ENCODE measurements at places on chromosomes 3 and 15. TPM values are rescaled to one million over a fixed set of nuclear protein-coding genes. Genes with fewer than 3 reads are reported as not detected.
A peak's percentile ranks its signal among the peaks of the same experiment; 100 is the strongest.

Gene BRK1
- 133 TPM for total RNA-seq

- H3K36me3 ChIP-seq: no peaks in the 10 kb centered on the region
- peaks cover 35% of the 10 kb centered on the region for H3K27me3 ChIP-seq
- H3K4me1 ChIP-seq: no peaks in the 10 kb centered on the region
- H3K4me3 ChIP-seq: no peak overlapping the region
These were observed 5.4 kb upstream of the RAB6B start for GRCh38 chr3:133901083-133901482.

Gene PLA2G4E
- not detected for total RNA-seq

GRCh38 chr3:133377396-133377795 is 22.5 kb upstream of the BFSP2 start:
- H3K27me3 ChIP-seq: no peaks in the 10 kb centered on the region
- DNase-seq: peak; percentile 49
- no peak overlapping the region for H3K4me3 ChIP-seq
- no peaks in the 10 kb centered on the region for H3K36me3 ChIP-seq

GRCh38 chr3:162491952-162492351 is 995.3 kb downstream of the OTOL1 start:
- H3K36me3 ChIP-seq: no peaks in the 10 kb centered on the region
- H3K27ac ChIP-seq: no peak overlapping the region
- no peak for DNase-seq

- H3K4me1 ChIP-seq: no peaks in the 10 kb centered on the region
- no peaks in the 10 kb centered on the region for H3K36me3 ChIP-seq
- H3K27me3 ChIP-seq: no peaks in the 10 kb centered on the region
- H3K4me3 ChIP-seq: no peak overlapping the region
- DNase-seq: no peak
- H3K27ac ChIP-seq: no peak overlapping the region
These were observed 19.6 kb downstream of the GYG1 start for GRCh38 chr3:149010966-149011365.

Gene GNB4
- 74.6 TPM for total RNA-seq

- no peak overlapping the region for H3K4me3 ChIP-seq
- no peaks in the 10 kb centered on the region for H3K36me3 ChIP-seq
- DNase-seq: no peak
- H3K4me1 ChIP-seq: no peaks in the 10 kb centered on the region
- no peaks in the 10 kb centered on the region for H3K27me3 ChIP-seq
These were observed 346.2 kb upstream of the CBLB start for GRCh38 chr3:106215047-106215446.

Gene CMTM8
- total RNA-seq: 2.1 TPM

Gene SEMA3F
- total RNA-seq: 14.5 TPM

- H3K4me3 ChIP-seq: no peak overlapping the region
- peaks cover 67% of the 10 kb centered on the region for H3K4me1 ChIP-seq
- H3K27me3 ChIP-seq: no peaks in the 10 kb centered on the region
- DNase-seq: peak; percentile 36
- H3K36me3 ChIP-seq: peaks cover 5% of the 10 kb centered on the region
These were observed 96.0 kb downstream of the VPS8 start for GRCh38 chr3:184907681-184908649.

DNA sequence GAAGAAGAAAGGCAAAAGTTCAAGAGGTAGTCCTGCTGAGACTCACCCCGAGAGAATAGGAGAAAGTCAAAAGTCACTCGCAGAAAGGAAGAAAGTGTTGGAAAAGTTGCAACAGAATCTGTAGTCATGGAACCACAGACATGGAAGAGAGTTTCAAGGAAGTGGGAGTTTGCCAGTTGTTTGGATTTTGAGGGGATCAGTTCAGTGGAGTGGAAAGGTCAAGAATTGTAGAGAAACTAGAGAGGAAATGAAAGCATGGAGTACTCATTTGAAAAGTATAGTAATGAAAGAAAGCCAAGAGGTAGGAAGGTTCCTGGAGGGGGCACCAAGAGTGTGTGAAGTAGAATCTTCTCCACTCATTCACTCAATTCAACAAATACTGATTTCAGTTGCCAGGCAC is 34.7 kb downstream of the SPTSSB start:
- no peak for DNase-seq
- H3K4me1 ChIP-seq: no peaks in the 10 kb centered on the region
- no peaks in the 10 kb centered on the region for H3K27me3 ChIP-seq
- H3K36me3 ChIP-seq: no peaks in the 10 kb centered on the region

Gene TNFAIP8L3
- not detected for total RNA-seq

Gene GOLGA8Q
- total RNA-seq: not detected

GRCh38 chr3:78846718-78847117 is 921.1 kb downstream of the ROBO1 start:
- H3K27ac ChIP-seq: no peak overlapping the region
- H3K4me1 ChIP-seq: no peaks in the 10 kb centered on the region
- no peak for DNase-seq
- no peaks in the 10 kb centered on the region for H3K27me3 ChIP-seq
- no peak overlapping the region for H3K4me3 ChIP-seq
- no peaks in the 10 kb centered on the region for H3K36me3 ChIP-seq

DNA sequence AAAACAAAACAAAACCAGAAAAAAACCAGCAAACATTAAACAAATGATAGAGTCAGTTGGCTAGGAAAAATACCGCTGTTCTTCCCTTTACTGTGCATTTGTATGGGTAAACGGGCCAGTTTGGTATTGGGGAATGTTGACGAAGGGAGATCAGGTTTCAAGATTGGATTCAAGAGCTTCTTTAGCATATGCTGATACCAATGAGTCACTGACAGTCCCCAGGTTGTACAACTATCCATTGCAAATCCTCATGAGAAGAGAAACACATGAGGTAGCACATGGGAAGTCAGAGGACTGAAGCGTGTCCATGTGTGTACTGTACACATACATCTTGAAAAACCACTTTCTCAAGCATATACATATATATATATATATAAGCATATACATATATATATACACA is 25.6 kb downstream of the TIGIT start:
- H3K27me3 ChIP-seq: no peaks in the 10 kb centered on the region
- no peak overlapping the region for H3K27ac ChIP-seq
- peaks cover 19% of the 10 kb centered on the region for H3K4me1 ChIP-seq
- no peak overlapping the region for H3K4me3 ChIP-seq
- DNase-seq: peak; percentile 46

DNA sequence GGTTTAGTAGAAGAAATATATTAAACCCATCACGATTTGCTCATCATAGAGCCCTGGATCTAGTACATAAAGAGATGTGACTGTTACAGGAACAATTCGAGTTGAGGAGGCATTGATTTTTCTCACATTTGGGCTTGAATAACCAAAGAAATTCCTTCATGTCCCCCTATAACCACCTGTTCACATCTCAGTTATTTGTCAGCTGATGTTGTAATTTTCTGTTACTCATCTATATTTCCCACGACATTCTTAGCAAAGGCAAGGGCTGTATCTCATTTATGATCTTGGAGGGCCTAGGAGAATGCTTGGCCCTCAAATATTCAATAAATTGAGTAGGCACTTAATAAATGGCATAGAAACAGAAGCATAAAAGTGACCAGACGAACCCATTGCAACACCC is 36.4 kb upstream of the GYG1 start:
- no peaks in the 10 kb centered on the region for H3K27me3 ChIP-seq
- DNase-seq: no peak
- peaks cover 5% of the 10 kb centered on the region for H3K4me1 ChIP-seq
- H3K4me3 ChIP-seq: no peak overlapping the region
- no peak overlapping the region for H3K27ac ChIP-seq
- no peaks in the 10 kb centered on the region for H3K36me3 ChIP-seq
